ENCODE measurements at places on chromosomes 11 and 22.

DNA sequence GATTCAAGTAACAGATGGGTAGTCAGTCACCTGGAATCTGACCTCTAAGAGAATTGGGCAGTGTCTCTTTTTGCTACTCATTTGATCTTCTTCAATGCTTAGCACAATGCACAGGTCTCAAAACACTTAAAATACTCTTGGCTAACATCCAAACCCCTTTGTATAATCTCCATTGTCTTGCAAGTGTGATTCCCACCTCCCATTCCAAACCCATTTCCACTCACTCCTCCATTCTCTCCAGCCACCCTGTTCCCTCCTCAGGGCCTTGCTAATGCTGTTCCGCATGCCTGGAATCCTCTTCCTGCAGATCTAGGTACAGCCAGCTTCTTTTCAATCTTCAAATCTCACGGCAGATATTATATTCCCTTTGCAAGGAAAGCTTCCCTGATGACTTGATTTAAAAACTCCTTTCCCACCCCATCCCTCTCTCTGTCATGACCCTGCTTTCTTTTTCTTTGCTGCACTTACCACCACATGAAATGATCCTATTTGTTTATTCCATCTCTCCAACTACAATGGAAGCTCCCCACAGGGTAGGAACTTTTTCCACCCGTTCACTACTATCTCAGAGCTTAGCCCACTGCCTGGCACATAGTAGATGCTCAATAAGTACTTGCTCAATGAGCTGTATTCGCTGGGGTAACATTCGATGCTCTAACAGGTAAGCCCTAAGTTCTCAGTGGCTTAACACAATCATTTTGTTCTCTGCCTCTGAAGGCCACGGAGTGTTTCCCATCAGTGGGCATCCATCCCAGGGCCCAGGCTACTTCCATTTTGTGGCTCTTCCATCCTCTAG, 121.7 kb downstream of the MN1 start:
- no peak for DNase-seq

GRCh38 chr22:49103314-49104059, 724.2 kb downstream of the BRD1 start:
- DNase-seq: no peak

DNA sequence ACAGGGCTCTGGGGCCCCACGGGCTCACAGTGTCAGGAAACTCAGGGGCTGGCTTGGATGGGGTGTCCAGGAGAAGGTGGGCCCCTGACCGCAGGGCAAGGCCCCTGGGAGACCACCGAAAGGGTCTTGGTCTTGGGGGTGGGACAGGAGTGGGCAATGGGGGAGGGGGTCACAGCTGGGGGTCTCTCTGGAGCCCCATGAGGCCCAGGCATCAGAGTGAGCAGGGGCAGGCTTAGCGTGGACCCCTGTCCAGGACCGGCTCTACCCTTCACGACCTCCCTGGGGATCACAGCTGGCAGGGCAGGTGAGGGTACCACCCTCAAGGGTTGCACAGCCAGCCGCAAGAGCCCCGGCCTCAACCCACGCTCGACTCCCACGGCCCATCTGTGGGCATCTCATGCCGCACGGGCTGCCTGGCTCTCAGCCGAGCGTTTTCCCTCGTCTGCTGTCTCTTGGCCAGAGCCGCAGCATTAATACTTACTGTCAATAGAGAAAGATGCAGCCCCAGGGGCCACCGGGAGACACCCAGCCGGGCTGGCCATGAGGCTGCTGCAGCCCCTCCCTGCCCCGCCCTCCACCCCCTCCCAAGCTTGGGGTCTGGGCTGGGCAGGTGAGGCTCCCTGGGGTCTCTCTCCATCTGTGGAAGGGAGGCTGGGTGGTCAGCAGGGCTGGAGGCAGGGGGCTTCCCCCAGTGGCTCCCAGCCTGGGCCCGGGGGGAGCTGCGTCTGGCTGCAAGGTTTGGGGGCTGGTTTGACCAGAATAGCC, 662 bp downstream of the MUC5B start:
- no peak for DNase-seq

DNA sequence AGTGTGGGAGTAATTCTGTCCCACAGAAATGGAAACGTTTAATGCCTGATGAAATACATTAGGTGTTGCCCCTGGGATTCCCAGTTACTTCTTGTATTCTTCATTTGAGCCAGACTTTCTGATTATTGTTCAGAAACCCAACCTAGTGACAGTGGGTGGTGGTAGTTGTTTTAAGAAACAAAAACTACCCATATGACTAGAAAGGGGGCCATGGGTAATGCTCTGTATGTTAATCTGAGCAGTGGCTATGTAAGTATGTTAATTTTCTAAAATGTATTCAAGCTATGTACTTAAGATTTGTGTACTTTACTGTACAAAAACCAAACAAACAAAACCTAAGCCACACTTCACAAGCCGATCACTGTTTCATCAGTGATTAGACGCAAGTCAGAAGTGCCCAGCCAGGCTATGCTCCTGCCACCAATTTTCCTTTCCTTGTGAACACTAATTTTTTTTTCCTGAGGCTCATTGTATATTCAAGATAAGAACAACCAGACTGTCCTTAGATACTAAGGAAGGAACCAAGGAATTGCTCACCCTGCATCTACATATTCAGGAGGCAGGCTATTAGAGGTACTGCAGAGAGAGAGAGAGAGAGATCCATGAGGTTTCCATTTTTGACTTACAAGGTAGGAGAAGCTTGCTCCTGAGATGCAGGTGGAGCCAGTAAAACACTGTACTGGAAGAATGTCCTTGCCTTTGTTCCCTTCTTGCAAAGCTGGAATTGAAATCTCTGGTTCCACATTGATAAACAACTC, 122.7 kb downstream of the DBX1 start:
- DNase-seq: no peak

DNA sequence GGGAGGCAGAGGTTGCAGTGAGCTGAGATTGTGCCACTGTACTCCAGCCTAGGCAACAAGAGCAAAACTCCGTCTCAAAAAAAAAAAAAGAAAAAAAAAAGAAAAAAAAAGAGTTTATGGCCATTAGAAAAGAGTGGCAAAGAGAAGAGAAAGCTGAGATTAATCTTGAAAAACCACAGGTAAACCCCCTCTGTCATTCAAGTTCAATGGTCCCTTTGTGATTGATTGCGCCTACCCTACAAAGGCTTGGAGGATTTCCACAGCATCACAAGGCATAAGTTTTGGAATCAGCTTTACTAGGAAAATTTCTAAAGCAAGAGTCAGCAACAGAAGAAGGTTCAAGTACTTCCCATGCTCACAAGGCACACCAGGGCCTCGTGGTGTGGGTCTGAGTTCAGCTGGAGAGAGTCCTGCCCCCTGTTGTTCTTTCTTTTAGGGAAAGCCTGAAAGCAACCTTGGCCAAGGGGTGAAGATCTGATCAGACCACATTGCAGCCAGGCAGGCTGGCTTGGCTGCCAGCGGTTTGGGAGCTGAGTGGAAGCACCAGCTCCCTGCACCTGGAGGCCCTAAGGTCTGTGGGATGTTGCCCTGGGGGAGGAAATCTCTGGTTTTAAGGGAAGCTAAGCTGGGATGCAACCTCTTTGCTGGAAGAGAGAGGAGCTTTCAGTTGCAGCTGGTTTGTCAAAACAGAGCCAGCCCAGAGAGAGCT, 41.8 kb downstream of the SLN start:
- no peak for DNase-seq

DNA sequence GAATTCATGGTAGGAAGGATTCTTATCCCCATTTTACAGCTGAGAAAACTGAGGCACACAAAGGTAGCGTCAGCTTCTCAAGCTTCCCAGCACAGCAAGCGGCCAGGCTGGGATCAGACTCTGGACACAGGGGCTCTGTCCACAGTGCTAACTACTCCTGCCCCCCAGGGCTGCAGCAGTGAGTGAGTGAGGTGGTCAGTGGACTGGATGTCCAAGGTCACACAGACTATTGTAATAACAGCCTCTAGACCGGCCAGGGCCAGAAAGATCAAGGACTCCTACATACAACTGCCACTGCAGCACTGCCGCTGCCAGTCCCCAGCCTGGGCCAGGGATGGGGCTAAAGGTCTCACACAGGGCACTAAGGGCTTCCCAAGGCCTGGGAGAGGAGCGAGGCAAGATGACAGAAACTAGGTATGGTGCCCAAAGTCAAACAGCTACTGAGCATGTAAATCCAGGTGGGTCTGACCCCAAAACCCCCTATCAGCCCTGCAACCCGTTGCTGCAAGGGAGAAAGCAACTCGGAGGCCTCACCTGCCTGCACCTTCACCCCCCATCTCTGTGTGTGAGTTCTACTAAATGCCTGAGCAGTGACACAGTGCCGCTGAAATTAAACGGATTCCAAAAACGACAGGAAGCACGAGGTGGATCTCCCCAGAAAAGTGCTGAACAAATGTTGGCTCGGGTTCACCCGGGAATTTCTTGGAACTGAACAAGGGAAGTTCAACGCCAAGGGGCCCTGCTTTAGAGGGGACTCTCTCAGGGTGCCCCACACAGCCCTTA, 161.8 kb upstream of the GRK3 start:
- DNase-seq: no peak

GRCh38 chr11:17798716-17799115, 64.1 kb downstream of the KCNC1 start:
- DNase-seq: no peak

- no peak for DNase-seq
Measured at GRCh38 chr22:43882122-43882767, 9.6 kb downstream of the PNPLA5 start.

- no peak for DNase-seq
Measured at GRCh38 chr22:31044262-31044861, 36.8 kb upstream of the SMTN start.

GRCh38 chr11:83611600-83611999, 325.4 kb upstream of the CCDC90B start:
- DNase-seq: no peak

- no peak for DNase-seq
Measured at GRCh38 chr22:30627471-30627870, 8.1 kb upstream of the SLC35E4 start.

DNA sequence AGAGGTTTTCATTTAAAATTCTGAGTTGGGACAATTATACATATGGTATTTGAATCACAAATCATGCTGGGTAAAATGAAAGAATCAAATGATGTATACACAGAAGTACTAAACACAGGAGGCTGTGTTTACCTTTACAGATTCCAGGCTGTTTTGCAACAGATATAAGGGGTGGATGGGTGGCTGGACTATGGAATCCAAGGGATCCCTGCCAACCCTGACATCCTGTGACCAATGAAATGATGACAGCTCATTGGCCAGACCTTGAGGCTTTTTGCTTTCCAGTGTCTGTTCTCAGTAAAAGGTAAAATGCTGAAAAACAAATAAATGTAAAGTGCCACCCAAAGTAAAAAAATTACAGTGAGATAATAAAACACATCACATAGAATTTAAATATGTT, 3.3 kb upstream of the DDI1 start:
- DNase-seq: no peak

- DNase-seq: no peak
Measured at GRCh38 chr11:17148536-17148935, 59.2 kb downstream of the PIK3C2A start.

- no peak for DNase-seq
Measured at GRCh38 chr11:92931746-92932422, 37.6 kb upstream of the MTNR1B start.

- DNase-seq: no peak
Measured at GRCh38 chr22:49446759-49447710, 380.6 kb downstream of the BRD1 start.

DNA sequence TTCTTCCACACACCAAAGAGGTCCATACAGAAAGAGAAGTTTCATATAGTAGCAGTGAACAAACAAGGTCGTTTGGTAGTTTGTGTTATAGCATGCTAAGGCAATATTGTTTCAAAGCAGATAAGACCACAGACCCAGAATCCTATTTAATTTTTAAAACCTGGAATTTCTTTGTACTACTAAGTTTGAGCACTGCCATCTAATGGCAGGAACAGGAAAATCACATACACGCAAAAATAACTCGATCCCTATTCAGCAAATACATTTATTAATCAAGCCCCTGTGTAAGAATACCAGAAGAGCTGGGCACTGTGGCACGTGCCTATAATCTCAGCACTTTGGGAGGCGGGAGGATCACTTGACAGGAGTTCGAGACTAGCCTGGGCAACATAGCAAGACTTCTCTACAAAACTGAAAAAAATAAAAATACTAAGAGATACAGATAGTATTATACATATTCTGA, 2.9 kb upstream of the BTBD10 start:
- peak; percentile 17 for DNase-seq

DNA sequence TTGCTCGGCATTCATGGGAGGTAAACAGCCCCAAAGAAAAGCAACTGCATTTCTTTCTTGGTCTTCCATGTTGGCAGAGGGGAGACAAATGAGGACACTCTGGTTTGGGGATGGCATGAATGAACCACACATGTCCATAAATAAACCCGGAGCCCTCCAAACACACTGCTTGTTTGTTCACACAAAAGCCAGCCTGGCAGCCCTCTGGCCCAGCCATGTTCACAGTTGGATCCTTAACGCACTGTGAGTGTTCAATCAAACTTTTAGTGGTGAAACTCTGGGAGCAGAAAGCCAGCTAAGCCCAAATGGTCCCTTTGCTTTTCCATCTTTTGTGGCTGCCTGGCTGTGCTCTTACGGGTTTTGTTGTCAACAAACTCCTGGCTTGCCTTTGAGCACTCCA, 336.8 kb downstream of the CADM1 start:
- DNase-seq: no peak

- peak; percentile 78 for DNase-seq
Measured at GRCh38 chr11:112588252-112588694, 327.6 kb upstream of the PLET1 start.

- no peak for DNase-seq
Measured at GRCh38 chr22:34914846-34915245, 151.1 kb upstream of the ISX start.

- no peak for DNase-seq
Measured at GRCh38 chr11:33942954-33943353, 51.1 kb upstream of the LMO2 start.

- no peak for DNase-seq
Measured at GRCh38 chr11:107116358-107116757, 98.1 kb upstream of the GUCY1A2 start.

DNA sequence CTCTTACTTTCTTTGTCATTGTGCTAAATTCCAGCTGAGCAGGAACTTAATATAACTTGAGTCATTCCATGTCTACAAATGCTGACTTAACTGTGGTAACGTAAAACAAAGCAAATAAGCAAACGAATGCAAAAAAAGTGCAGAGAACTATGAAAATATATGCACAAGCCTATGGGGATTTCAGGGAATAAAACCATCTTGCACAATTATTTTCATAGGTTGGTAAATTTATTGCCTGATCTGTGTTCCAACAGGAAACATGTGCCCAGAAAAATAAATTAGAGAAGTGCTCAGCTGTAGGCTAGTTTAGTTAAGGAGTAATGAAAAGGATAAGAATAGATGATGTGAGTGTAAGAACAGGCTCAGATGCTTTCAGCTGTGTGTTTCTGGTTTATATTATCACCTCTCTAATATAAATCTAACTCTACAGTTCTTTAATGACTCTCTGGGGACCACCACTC, 1169.3 kb downstream of the LRRC4C start:
- no peak for DNase-seq
